ENCODE measurements at places on chromosomes 4 and X.

DNA sequence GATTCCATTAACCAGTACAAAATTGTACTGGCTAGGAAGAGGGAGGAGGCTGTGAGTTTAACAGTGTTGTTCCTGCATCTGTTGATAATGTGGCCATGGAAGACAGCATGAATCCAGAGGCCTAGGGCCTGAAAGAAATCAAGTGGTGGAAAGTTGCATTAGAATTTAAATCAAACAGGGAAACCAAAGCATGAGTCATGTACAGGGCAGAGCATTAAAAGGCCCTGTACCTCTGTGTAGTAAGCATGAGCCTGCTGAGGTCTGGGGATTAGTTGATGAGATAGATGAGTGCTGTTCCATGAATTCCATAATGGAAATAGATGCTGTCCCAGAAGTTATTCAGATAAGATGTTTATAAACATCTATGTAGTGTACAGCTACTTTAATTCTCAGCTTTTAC, 58.3 kb downstream of the MID1IP1 start:
- no peak for DNase-seq

DNA sequence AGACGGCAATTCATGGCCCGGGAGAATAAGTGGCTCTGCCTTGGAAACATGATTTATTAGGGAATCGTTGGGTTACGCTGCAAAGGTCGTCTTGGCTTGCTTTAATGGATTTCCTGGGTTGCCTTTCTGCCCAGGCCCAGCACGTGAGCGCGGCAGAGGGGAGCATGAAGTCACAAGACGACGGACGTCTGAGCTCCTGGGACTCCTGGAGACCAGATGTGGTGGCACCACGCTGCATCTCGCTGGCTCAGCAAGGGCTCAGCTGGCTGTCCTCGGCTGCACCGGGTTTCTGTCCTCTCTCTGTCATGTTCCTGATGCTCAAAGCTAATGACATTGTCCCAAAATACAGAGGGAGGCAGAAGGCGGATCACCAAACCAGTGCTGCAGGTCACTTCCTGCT, 61.2 kb downstream of the C4orf50 start:
- no peak for DNase-seq

GRCh38 chrX:39613482-39613995, 484.2 kb downstream of the BCOR start:
- DNase-seq = no peak

DNA sequence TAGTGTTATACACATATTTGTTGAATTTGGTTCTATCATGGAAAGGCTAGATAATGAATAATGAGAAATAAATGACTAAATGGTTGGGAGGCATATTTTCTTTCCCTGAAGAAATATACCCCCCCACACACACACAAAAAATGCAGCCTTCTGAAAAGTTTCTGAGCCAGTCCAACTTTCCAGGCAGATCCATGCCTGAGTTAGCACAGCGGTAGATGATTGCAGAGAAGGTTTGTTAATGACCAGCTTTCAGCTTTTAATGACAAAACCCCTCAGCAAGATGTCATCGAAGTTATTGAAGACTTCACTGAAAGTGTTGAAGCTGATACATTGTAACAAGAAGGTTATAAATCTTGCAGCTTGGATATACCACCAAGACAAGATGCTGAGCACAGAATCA, 61.4 kb downstream of the GBA3 start:
- no peak for DNase-seq

DNA sequence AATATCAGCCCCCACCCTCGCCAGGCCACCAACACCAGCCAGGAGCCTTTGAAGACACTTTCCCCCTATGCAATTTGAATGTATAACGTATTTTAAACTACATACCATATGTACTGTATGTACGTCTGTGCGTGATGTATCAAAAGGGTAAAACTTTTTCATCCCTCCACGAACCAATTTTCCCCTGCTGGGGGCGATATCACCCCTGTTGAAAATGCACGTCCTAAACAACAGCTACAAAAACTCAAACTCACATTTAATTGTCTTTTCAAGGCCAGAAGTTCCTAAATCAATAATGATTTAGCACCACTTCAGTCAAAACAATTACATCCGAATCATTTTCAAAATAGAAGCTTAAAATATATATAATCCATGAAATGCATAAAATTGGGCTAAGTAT, 1.4 kb downstream of the VEGFD start:
- no peak for DNase-seq

DNA sequence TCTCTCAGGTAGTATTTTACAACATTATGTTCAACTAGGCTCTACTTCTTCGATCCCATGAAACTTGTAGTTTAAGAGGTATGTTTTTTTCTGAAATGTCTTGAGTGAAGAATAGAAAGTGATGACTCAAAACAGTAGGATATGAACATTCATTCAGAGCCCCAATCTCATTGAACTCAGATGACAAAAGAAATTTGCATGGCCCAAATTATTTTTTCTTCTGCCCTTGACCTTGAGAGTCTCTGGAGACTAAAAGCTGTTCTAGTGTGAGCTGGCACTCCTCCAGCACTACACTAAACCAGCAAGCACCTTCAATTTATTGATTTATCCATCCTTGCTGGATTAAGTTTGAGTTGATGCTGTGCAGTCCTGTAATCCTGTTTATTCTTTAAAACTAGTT, 4.0 kb downstream of the DCLK2 start:
- no peak for DNase-seq

DNA sequence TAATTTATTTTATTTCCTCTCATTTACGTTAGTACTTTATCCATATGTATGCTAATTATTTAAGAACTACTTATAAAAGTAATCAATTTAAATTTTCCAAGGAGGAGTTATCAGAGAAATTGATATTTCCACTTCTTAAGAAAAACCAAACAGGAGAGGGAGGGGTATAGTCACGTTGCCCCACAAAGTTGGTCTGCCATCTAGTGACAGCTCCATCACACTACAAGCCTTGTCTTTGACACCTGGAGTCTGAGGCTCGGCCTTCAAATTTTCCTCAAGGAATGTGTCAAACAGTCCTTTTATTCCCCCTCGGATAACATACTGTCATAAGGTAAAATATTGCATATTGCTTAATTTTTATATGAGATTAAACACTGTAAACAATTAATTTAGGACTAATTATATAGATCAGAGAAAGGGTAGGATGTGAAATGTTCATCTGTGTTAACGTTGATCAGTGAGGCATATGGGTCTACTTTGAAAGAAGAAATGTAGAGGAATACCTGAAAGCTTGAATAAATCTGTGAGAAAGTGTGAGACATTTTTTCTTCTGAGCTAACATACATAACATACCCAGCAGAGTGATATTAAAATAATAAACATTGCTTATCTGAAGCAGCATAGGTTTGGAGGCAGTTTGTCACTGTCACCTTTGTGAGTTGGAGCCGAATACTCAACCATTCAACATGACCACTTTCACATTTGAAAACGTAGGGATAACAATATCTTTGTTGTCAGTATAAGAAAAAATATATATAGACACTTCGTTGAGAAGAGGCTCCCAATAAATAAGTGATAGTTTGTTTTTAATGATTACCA, 114.4 kb downstream of the GLRA3 start:
- peak; percentile 14 for DNase-seq

DNA sequence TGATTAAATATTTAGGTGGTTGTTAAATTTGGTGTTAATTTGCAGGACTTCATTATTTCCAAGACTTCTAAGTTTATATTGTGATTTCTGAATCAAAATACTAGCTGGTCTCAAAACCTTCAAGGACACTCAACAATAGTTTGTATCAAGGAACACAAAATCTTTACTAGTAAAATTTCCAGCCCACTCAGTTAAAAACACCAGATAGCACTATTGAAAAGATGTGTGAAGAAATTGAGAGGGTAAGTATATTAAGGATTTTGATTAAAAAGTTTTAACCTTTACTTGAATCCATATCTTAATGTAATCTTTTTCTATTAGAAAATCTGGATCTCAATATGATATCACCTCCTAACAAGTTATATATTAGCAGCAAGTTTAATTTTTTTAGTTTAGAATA, 89.3 kb upstream of the UGT8 start:
- DNase-seq = no peak

GRCh38 chrX:134671294-134671693, 13.0 kb upstream of the PLAC1 start:
- DNase-seq = no peak

GRCh38 chr4:111693758-111694157, 451.5 kb upstream of the FAM241A start:
- DNase-seq = no peak

- DNase-seq = no peak
Measured at GRCh38 chrX:132365490-132365889, 123.3 kb downstream of the MBNL3 start.

DNA sequence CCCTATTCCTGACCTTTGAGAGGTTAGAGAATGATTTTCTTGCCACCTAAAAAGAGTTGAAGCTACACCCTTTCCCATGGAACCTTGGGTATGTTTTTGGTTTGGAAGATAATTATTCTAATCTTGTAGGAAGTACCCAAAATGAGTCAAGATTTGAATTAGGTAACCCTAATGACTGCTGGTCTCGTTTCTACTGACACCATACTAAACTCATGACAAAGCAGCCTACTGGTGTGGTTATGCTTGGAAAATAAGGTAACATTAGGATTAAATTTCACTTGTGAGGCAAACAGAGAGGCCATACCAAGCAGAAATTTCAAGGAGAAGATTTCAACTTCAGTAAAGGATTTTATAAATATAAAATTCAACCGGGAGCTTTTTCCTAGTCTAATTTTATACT, 107.9 kb downstream of the FBXW7 start:
- DNase-seq = no peak

DNA sequence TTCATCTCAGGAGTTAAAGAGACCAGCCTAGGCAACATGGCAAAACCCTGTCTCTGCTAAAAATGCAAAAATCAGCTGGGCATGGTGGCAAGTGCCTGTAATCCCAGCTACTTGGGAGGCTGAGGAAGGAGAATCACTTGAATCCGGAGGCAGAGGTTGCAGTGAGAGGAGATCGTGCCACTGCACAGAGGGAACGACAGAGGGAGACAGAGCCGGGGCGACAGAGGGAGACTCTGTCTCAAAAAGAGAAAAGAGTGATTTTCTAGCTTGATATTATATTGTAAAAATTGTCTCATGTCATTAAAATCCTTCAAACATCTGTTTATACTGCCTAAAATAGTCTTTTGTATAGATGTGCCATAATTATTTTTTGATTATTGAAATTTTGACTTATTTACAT, 225.4 kb upstream of the AGA start:
- DNase-seq = no peak

DNA sequence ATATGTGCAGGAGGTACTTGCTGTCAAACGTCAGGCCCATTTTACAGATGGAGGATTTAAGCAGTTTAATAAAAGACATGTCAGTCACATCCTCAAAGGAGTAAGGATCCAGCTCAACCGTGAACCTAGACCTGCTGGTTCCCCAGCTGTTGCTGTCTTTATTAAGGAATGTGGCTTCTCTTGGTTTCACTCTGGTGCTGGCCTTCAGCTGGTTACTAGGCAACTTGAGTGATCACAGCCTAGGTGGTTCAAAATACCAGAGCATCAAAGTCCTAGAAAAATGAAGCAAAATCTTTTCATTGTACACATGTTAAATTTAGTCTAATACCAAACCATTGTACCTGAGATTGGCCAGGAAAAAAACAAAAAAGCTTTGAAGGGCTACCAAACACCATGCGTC, 32.7 kb upstream of the GLRA2 start:
- DNase-seq = no peak

DNA sequence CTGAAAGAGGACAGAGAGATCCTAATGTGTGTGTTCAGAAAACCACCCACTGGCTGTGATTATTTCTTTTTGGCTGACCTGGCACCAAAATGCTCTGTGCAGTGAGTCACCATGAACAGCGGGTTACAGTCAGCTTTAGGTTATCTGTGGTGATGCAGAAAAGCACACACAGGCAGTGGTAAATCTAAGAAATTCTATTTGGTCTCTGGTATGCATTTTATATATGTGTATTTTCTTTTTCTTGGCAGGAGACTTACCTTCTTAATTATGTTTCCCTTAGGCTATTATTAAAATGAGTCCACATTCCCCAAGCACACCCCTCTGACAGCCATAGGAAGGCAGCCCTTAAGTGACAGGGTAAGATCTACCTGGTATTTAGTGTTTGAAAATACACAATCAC, 79.1 kb upstream of the TFDP3 start:
- DNase-seq = peak; percentile 18

DNA sequence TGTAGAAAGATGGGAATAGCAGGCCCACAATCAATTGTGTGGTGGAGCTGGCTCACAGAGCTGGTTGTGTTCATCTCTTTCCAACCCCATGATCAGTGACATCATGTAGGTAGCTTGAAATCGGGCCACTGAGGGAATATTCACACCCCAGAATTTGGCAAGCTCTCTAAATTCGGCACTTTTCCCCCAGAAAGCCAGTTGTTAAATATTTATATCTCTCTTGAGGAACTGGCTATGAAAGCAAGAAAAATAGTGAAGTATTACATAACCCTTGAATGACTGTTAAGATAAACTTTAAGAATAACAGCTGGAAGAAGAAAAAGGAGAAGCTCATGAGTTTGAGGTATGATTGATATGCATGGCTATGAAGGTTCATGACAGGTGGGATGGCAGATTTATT, 38.9 kb downstream of the GPRIN3 start:
- no peak for DNase-seq

GRCh38 chr4:84681486-84682274, 98.8 kb downstream of the CDS1 start:
- DNase-seq = peak; percentile 20

- DNase-seq = no peak
Measured at GRCh38 chr4:140211693-140212092, 57.7 kb upstream of the MAML3 start.

DNA sequence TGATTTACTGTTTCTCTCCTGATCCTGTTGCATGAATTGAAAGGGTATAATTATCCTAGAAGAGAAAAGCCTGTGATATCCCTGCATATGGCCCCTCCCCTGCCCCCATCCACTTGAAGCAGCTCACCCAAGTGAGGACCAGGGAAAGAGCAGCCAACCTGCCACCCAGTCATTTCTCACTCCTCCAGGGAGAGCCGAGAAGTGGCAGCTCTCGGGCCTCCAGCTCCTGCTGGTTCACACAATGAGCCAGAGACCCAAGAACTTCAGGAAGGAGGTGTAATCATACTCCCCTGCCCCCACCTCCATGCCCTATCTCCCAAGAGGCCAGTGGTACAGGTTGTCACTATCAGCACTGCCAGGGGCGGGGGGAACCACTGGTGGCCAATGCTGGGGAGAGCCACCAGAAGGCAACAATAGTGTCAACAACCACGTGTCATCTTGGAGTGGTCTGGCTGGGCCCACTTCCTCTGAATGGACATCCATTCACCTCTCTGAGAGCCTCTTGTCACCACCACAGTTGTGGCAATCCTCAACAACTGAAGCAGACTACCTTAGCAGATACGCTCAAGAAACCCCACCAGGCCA, 42.9 kb downstream of the APOO start:
- DNase-seq = no peak

All from epithelial cell of prostate (primary cell).